B cell (primary cell): ENCODE measurements at places on chromosomes 11 and 22.

DNA sequence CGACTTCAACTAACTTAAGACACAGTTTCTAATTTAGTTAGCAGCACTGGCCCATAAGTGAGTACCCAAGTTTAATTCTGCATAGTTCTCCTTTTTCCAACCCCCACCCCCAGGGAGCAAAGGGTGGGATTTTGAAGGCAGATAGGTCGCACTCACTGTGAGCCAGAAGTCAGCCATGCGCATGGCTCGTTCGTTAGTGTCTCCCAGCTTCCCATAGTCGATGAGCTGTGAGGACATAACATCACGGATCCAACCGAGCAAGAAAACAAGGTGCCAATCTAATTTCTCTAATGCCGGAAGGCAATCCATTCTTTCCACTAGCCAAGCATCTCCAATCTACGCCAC is 577 bp downstream of the MRPL17 start:
- no peak for DNase-seq

DNA sequence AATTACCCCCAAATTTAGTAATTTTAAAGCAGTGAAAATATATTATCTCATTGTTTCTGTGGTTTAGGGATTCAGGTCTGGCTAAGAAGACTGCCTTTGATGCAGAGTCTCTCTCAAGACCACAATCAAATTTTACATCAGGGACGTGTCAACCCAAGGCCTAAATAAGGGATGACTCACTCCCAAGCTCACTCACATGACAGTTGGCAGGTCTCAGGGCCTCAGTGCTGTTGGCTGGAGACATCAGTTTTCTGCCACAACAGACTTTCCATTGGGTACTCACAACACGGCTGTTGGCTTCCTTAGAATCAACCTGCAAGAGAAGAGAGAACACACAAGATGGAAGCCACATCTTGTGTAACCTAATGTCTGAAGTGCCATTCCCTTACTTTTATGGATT is 377.3 kb downstream of the FAM181B start:
- DNase-seq, result no peak

- no peak for DNase-seq
These were observed 128.0 kb downstream of the DSCAML1 start for GRCh38 chr11:117669062-117669461.

GRCh38 chr11:117002639-117003299 is 95.5 kb downstream of the SIK3 start:
- DNase-seq, result no peak

DNA sequence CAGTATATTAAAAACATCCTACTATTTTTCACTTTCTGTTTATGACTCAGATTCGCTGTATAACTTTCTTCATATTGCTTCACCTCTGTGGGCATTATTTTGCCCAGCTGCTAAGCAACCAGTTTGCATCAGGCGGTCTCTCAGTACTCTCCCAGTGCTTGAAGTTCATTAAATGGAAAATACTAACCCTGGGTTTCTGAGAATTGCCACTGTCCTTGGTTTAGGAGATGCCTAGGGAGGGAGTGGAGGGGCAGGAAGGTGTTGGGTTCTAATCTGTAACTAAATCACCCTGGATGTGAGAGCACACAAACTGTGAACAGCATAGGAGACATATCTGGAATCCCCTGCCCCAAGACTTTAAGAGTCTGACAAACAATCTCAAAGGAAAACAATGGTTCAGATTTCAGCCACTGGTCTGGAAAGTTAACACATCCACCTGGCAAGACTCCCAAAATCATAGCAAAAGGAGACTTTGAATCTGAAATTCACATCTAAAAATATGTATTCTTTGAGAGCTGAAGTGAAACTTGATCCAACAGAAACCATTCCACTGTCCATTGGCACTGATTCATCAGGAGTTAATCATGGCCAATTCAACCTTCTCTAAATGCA is 540.0 kb downstream of the SOX6 start:
- DNase-seq, result no peak
